SW 1271 (cell line): ENCODE measurements at places on chromosomes 12 and 14.

DNA sequence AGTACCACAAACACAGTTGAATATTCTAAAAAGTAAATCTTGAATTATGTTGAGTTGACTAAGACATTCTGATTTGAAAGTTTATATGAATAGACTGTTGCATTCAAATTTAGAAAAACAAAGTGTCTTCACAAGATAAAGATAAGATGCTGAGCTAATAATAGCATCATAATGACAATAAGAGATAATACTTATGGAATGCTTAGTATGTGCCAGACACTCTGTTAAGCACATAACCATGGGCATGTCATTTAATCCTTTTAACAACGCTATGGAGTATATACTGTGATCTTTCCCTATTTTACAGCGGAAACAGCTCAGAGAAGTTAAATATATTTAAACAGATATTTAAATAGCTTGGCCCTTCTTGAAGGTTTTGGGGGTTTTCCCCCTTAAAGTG, 163.4 kb downstream of the SRGAP1 start:
- no peak for DNase-seq

DNA sequence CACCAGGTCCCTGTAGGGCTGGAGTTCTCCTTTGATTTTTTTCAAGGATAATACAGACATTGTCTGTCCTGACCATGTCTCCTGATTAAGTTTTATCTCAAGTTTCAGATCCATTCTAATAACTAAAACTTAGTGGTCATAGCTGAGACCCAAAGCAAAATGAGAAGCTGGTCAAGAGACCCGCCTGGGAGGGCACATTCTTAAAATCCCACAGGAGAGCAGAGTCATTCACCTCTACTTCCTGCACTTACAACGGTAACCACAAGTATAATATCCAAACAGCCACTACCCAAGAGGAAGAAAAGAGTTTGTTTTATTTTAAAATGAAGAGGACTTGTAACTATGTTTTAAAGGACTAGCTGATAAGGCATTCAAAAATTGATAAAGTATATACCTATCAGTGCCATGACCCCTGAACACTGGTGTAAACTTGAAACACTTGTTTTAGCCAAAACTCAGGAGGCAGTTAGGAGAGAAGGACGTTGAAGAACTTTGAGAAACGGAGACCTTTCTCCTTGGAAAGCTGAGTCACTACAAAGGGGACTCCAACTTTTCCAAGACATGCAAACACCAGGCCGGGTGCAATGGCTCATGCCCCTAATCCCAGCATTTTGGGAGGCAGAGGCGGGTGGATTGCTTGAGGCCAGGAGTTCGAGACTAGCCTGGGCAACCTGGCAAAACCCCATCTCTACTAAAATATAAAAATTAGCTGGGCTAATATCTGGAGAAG, 478.2 kb downstream of the GLT1D1 start:
- DNase-seq: no peak

DNA sequence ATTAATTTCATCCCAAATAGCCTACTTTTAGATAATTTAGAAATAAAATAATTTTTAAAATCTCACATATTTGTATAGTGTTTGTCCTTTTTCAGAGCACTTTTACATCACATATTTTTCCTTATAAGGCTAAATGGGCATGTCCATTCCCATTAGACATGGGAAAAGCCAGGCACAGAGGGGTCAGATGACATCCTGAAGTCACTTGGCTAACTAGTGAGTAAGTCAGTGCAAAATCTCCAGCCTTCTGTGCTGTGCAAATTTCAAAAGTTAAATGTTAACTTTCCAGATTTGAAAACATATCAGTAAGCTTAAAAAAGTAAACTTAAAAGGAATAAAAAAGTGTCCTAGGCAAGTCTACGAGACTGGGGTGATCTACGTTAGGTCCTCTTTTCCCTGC, 117.4 kb downstream of the EMP1 start:
- DNase-seq: no peak

GRCh38 chr14:94334872-94335271, 11.7 kb upstream of the SERPINA6 start:
- no peak for DNase-seq

GRCh38 chr14:77607741-77608302, 8.6 kb downstream of the SPTLC2 start:
- DNase-seq: no peak

DNA sequence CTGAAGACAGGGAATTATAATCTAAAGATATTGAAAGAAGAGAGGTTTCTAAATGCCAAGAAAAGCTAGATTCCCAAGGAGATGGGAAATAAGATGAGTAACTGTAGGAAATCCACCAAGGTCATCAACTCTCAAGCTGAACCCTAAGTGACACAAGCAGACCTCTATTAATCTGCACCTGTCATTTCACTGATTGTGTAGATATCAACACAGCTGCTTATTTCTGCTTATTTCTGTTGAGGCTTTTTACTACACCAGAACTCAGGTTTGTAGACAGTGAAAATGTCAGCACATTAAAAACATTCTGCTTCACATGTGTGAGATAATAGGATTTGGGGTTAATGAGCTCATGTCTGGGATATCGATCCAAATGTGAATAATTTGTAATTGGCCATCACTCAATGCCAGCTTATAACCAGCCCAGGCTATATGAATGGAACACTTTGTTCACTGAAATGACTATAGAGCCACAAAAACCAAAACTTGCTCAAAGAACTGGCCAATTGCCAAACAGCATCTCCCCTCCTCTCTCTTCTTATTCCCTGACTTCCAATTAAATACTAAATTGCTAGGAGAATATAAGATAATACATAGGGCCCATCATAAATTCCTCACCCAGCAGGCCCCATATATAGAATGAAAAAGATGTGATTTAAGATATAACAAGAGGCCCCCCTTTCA, 188.7 kb upstream of the ARID2 start:
- DNase-seq: no peak

- no peak for DNase-seq
Measured at GRCh38 chr12:82687021-82688011, 610 bp downstream of the TMTC2 start.

GRCh38 chr12:91388573-91388972, 206.0 kb upstream of the DCN start:
- DNase-seq: no peak

DNA sequence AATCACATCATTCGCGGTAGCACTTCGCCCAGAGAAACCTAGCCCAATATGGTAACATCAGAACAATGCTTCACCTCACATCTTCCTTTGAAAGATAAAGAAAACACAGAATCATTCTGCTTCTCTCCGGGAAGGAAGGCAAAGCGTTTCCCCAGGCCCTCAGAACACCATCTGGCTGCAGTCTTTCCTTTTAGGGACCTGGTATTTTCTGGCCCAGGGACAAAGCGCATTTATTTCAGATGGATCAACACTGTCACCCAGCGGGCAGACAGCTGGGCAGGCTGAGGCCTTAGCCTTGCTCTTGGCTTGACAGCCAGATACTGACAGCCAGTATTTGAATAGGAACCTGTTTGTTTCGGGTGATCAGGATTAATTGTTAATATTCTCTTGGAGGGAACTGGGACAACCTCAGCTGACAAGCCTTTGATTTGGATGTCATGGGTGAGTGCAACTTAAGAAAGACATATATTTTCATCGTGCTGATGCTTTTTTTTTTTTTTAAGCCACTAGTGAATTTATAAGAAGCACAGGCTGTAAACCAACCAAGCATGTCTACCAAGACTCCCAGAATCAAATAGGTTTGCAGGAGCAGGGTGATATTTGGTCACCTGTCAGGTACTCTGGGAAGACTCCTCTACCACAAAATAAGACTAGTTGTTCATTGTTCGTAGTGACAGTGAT, 118.9 kb downstream of the VEZT start:
- no peak for DNase-seq

GRCh38 chr12:6430124-6430989, 14.4 kb upstream of the CD27 start:
- no peak for DNase-seq

DNA sequence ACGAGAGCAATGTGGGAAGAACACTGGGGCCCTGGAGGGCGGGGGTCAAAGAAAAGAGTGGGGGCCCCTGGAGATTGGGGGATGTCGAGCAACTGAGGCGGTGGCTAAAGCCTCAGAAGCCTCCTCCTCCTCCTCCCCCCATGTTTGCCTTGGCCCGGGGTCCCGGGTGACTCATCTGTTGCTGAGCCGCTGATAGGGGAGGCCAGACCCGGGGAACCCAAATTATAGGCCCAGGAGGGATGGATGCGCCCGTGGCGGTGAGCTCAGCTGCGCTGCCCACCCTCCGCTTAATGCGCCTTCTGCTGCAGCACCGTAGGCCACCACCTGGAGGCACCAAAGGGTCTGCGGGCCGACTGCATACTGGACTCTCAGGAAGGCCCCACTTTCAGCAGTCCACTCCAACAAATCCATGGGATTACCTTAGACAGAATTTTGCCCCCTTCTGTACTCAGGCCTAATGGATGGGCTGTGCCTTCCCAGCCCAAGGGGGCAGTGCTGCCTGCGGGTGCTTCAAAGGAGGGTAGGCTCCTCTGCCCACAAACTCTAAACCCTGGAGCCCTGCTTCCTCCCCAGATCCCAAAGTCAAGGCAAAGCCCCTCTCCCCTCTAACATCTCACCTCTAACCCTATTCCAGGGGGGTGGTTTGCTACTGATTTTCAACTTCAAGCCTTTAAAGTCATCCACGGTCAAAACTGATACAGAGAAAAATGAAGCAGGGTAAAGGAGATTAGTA, 2.6 kb upstream of the WNT10B start:
- no peak for DNase-seq

- DNase-seq: no peak
Measured at GRCh38 chr14:96105089-96105925, 66.1 kb downstream of the C14orf132 start.

GRCh38 chr12:124395284-124395752, 100.4 kb downstream of the RFLNA start:
- no peak for DNase-seq

- DNase-seq: no peak
Measured at GRCh38 chr14:33986804-33987203, 35.9 kb upstream of the EGLN3 start.
